ENCODE measurements at places on chromosomes 6 and 20.

DNA sequence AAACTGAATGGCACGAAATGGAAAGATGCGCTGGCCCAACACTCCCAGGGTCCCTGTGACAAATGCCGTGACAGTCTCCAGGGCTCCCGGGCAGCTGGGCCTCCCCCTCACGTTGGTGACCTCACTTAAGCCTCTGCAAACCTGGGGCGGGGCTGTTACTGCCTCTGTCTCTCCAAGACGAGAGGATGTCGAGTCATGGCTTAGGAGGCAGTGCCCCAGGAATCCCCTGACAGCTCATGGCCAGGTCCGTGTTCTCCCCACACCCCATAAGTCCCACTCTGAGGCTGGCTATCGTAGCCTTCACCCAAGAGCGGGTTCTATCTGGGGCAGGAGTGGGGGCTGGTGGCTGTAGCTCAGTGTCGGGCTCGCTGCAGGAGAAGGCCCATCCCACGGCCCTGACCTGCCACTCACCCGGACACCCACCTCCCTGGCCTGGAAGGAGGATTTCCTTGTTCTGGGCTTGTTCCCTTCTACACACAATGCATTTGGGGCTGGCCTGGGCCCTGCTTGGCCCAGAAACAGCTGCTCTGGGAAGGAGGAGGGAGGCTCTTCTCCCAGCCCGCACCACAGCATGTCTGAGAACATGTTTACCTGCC lies 5.6 kb upstream of the RPS21 start:
- no peak for DNase-seq

GRCh38 chr6:24197892-24198291 lies 71.9 kb downstream of the NRSN1 start:
- no peak for DNase-seq

GRCh38 chr20:4113615-4114603 lies 98.6 kb upstream of the RNF24 start:
- no peak for DNase-seq

GRCh38 chr6:71446057-71446456 lies 157.4 kb downstream of the OGFRL1 start:
- DNase-seq, result no peak

Data from GM12864 (cell line).